ENCODE measurements at places on chromosomes 1 and 21. TPM values are rescaled to one million over a fixed set of nuclear protein-coding genes. Genes with fewer than 3 reads are reported as not detected.

Gene F3
- 0.44 TPM for total RNA-seq

DNA sequence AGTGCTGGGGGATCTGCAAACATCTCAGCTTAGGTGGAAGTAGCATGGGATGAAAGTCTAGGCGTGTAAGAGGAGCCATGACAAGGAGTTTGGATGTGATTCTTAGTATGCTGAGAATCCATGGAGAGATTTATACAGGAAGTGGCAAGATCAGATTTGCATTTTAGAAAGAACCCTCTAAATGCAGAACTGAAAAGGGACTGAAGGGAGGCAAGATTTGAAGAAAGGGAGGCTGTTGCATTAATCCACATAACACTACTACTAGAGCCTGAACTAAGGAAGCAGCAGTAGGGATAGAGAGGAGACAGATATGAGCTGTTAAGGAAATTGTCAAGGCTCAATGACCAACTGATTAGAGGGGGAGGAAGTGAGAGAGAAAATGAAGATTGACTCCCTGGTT lies 9.8 kb downstream of the C1orf74 start:
- DNase-seq: no peak

DNA sequence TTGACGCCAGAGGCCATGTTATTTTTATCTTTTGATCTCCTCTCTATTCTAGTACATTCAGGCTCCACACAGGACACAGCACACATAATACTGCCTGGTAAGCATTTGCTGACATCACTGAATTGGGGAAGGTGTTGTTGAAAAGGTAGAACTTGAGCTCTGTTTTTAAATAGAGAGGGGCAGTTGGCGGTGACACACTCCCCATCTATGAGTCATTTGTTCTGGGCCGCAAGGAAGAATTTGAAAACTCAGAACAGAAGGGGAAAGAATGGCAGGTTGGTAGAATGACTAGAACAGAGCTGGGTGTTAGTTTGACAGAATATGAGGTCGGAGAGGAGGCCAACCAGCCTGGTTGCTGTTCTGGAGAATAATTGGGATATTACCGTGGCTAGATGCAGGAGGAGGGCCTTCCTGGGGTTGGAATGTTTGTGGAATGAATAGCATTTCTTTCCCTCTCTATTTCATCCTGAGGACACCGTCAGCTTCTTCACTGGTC lies 52.1 kb upstream of the ERRFI1 start:
- DNase-seq: no peak

GRCh38 chr1:193850745-193851144 lies 664.3 kb upstream of the B3GALT2 start:
- no peak for DNase-seq

Gene POU3F1
- 0.15 TPM for total RNA-seq

GRCh38 chr1:204564835-204565234 lies 48.6 kb downstream of the MDM4 start:
- peak; percentile 43 for DNase-seq

DNA sequence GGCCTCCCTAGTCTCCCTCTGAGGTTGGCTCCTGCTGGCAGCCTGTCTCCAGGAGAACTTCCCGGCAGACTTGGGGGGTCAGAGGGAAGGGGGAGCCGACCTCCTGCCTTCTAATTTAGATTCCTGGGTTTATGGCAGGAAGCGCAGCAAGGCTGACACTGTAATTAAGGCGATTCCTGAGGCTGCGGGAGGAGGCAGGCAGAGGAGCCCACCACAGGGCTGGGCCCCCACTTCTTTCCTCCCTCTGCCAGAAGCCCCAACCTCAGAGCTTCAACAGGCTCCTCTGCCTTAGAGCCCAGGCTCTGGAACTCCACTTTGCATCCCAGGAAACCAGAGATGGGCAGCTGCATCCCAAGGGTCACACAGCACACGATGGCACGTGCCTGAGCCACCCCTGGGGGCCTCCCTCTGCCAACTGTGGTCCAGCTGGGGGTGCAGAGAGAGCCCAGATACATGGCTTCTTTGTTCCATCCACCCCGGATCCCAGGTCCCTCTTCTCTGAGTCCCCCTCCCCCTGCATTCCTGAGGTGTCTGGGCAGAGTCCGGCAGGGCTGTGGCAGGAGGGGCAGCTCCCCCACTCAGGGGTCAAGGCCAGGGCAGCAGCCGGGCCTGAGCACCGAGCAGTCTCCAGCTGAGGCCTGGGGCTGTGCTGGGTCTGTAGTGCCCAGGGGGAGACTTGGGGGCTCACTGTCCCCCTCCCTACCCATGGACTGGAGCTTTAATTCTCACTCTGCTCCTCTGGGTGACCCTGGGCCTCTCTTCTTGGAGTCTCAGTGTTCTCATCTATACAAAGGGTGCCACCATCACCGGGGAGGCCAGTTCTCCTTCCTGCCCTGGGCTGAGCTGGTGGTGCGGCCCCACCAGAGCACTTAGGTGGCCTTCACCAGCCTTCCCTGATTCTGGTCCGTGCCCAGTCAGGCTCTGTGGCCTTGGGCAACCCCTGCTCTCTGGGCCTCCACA lies 39.4 kb upstream of the FAM131C start:
- no peak for DNase-seq

Gene KRTAP19-2
- not detected for total RNA-seq

Gene RHD
- total RNA-seq: 0.15 TPM

Gene FOXD2
- 0.73 TPM for total RNA-seq

DNA sequence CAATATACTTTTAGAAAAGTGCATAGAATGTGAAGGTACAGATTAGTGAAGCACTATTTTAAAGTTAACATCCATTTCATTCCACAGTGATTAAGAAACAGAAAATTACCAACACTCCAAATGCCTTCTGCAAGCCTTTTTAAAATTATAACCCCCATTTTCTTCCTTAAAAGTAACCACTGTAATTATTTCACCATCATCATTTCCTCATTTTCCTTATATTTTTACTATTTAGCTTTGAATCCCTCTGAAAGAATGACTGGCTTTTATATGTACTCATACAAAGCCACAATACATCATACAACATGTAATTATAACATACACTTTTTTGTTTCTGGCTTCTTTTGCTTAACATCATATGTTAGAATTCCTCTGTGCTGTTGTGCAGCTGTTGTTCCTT lies 6.5 kb upstream of the NEGR1 start:
- DNase-seq: no peak

Gene FCGR3B
- total RNA-seq: not detected

GRCh38 chr1:59528471-59528870 lies 231.6 kb downstream of the FGGY start:
- DNase-seq: no peak

DNA sequence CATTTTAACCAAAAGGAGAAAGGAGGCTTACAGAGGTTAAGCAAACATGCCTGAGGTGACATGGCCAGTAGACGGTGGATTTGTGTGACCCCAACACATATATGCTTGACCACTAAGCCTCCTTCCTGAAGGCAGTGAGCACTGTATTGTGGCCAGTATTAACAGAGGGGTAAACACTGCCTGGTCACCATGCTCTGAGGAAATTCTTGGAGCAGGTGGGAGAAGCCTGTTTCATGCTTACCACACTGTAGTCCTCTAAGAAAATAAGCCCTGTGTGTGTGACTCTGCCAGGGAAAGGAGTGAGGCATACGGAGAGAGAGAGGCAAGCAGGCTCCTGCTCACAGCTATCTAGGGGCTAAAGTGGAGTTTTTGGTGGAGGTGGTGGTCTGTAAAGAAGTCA lies 102.7 kb downstream of the KCND3 start:
- DNase-seq: no peak

Gene GNG12
- total RNA-seq: not detected

DNA sequence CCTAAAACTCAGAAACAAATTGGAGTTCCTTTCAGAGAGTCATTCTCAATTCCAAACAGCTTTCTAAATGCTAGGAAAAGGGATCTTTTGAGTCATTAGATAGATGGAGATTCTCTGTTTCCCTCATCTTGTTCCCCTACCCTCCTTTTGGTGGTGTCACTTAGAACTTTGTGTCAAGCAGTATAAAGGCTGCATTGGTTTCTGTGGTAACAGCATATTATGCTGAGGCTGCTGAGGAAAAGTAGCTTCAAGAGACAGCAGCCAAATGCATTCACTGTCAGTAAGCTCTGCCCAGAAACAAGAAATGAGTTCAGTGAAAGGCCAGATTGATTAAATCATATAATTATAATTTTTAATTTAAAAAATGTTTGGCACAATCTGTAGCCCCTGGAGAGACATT lies 144.1 kb downstream of the LRRC40 start:
- DNase-seq: no peak

Gene TNFRSF8
- total RNA-seq: not detected

GRCh38 chr1:46617108-46617800 lies 643 bp upstream of the MOB3C start:
- no peak for DNase-seq

- no peak for DNase-seq
Measured at GRCh38 chr1:68011657-68012375, 38.6 kb downstream of the DIRAS3 start.

Gene BATF3
- 0.64 TPM for total RNA-seq

DNA sequence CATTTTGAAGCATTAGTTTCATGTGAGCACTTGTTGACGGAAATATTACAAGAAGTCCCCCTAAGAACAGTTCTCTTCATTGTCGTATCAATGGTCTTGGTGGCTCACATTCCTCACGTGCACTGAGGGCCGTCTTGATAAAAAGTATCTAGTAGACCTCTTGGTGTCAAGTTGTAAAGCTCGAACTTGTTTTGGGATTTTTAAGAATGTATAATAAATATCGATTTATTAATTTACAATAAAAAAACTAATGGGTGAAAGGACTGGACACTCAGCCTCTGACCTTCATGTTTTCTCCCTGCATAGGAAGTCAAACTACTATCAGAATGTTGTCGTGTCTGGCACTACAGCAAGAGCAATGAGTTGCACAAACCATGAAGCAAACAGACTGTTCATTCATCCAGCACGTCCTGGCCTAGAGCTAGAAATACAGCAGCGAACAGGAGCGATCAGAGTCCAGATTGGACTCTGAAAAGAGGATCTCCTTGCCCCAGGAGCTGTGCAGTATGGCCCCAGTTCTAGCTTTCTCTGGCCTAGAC lies 319.2 kb downstream of the SMYD3 start:
- no peak for DNase-seq

GRCh38 chr1:204568576-204569315 lies 52.5 kb downstream of the MDM4 start:
- DNase-seq: no peak

Gene RGS13
- total RNA-seq: not detected

DNA sequence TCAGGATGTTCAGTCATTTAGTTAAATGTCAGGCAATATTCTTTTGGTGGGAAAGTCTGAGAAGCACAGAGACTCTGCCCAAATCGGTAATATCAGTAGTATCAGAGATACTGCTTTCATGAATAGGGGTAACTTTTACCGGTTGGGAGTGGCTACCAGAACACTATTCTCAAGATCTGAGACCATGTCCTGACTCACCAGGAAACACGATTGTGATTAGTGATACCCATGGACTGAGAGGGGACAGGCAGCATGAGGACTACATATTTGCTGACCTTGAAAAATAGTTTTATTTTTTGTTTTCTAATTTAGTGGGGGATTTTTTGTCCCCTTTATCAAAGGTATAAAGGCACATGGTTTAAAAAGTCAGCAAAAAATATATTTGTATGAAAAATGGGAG lies 76.0 kb upstream of the NEK2 start:
- DNase-seq: no peak

- DNase-seq: no peak
Measured at GRCh38 chr1:31811605-31812004, 4.2 kb downstream of the SPOCD1 start.

Gene GREM2
- 1.6 TPM for total RNA-seq

- DNase-seq: no peak
Measured at GRCh38 chr1:167477986-167478385, 40.3 kb downstream of the CD247 start.

Gene MEGF6
- 167 TPM for total RNA-seq

GRCh38 chr1:143698016-143698415 lies 273.8 kb downstream of the FAM72C start:
- DNase-seq: no peak

DNA sequence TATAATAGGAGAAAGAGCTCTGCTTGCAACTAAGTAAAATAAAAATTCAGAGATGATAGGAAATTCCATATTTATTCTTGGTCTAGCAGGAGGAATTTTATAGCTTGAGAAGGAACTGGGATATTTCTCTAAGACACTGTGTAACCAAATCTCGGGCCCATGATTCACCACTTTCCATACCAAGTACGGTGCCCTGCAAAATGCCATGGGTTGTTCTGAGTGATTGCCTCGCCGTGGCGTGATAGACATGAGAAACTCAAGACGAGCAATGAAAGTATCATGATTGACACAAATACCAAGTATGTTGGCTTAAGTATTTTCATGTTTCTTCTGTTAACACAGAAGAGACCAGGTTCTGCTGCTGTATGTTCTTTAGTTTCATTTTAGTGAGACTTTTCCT lies 167.2 kb downstream of the LMO4 start:
- DNase-seq: no peak

Gene GJA9
- total RNA-seq: not detected

Gene ZMYND12
- total RNA-seq: 0.58 TPM

GRCh38 chr1:231376875-231377549 lies 38.9 kb downstream of the SPRTN start:
- DNase-seq: no peak
